ENCODE measurements at places on chromosomes 3 and 15.

DNA sequence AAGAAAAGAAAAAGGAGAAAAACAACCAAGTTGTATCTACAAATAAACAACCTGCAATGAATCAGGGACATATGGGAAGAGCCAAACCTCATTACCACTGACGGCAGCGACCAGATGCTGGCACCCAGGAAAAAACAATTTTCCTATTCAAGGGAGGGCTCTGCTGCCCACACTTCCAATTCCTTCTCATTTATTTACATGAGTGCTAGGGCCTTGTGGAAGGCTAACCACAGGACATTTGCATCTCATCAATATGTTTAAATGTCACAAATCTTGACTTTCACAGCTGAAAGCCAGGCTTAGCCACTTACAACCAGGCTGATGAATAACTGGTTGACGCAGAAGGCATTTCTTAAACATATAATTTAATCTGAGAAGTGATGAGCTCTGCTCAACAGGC is 36.0 kb downstream of the RFTN1 start:
- no peak for DNase-seq
- H3K36me3 ChIP-seq, result no peaks in the 10 kb centered on the region
- no peaks in the 10 kb centered on the region for H3K27me3 ChIP-seq
- H3K4me3 ChIP-seq, result no peak overlapping the region
- no peak overlapping the region for H3K27ac ChIP-seq
- H3K4me1 ChIP-seq, result peaks cover 47% of the 10 kb centered on the region

GRCh38 chr15:27833974-27834373 is 265.1 kb downstream of the OCA2 start:
- H3K4me3 ChIP-seq, result no peak overlapping the region
- H3K27me3 ChIP-seq, result no peaks in the 10 kb centered on the region
- H3K4me1 ChIP-seq, result no peaks in the 10 kb centered on the region
- H3K36me3 ChIP-seq, result no peaks in the 10 kb centered on the region

GRCh38 chr15:51874751-51875644 is 45.5 kb downstream of the TMOD3 start:
- H3K4me1 ChIP-seq, result no peaks in the 10 kb centered on the region
- no peak overlapping the region for H3K4me3 ChIP-seq
- H3K36me3 ChIP-seq, result peaks cover 11% of the 10 kb centered on the region

GRCh38 chr15:67564021-67564967 is 21.8 kb downstream of the MAP2K5 start:
- no peaks in the 10 kb centered on the region for H3K36me3 ChIP-seq
- H3K4me3 ChIP-seq, result no peak overlapping the region
- no peak for DNase-seq
- no peaks in the 10 kb centered on the region for H3K27me3 ChIP-seq
- no peaks in the 10 kb centered on the region for H3K4me1 ChIP-seq

GRCh38 chr3:80232760-80233159 is 465.0 kb upstream of the ROBO1 start:
- H3K27ac ChIP-seq, result no peak overlapping the region
- no peak for DNase-seq
- no peaks in the 10 kb centered on the region for H3K4me1 ChIP-seq
- no peaks in the 10 kb centered on the region for H3K36me3 ChIP-seq
- H3K4me3 ChIP-seq, result no peak overlapping the region

GRCh38 chr15:29860872-29861271 is 38.6 kb upstream of the TJP1 start:
- H3K4me1 ChIP-seq, result no peaks in the 10 kb centered on the region
- no peaks in the 10 kb centered on the region for H3K27me3 ChIP-seq
- H3K36me3 ChIP-seq, result no peaks in the 10 kb centered on the region
- H3K27ac ChIP-seq, result no peak overlapping the region
- no peak for DNase-seq
- no peak overlapping the region for H3K4me3 ChIP-seq

GRCh38 chr15:55800216-55800615 is 57.3 kb upstream of the PRTG start:
- no peak for DNase-seq
- H3K27ac ChIP-seq, result no peak overlapping the region
- no peaks in the 10 kb centered on the region for H3K36me3 ChIP-seq
- H3K4me3 ChIP-seq, result no peak overlapping the region
- no peaks in the 10 kb centered on the region for H3K27me3 ChIP-seq

- H3K36me3 ChIP-seq, result no peaks in the 10 kb centered on the region
- peak; percentile 38 for DNase-seq
- H3K27ac ChIP-seq, result no peak overlapping the region
- peaks cover 34% of the 10 kb centered on the region for H3K4me1 ChIP-seq
Observed at GRCh38 chr15:85316244-85316934, 64.0 kb upstream of the AKAP13 start.

- no peaks in the 10 kb centered on the region for H3K27me3 ChIP-seq
- H3K4me3 ChIP-seq, result peak overlapping the region; percentile 95
- no peak for DNase-seq
- H3K36me3 ChIP-seq, result no peaks in the 10 kb centered on the region
Observed at GRCh38 chr15:34102175-34102925, 467 bp downstream of the PGBD4 start.

DNA sequence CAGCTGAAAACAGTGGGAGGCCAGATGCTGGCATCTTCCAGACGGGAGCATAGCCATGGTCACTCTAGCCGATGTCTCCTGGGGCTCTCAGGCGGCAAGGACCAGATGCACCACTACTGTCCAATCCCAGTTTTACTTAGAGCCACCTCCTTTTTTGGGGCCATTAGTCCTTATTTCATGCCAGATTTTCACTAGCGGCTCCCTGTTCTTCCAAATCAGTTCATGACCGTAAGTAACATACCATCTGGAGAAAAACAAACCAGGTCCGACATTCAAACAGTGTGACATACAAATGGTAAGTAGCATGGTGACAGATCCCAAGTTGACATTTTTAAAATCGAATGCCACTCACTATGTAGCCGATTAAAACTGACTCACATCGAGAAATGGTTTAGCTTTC is 4.1 kb upstream of the MAP6D1 start:
- H3K27ac ChIP-seq, result no peak overlapping the region
- H3K4me1 ChIP-seq, result peaks cover 2% of the 10 kb centered on the region

DNA sequence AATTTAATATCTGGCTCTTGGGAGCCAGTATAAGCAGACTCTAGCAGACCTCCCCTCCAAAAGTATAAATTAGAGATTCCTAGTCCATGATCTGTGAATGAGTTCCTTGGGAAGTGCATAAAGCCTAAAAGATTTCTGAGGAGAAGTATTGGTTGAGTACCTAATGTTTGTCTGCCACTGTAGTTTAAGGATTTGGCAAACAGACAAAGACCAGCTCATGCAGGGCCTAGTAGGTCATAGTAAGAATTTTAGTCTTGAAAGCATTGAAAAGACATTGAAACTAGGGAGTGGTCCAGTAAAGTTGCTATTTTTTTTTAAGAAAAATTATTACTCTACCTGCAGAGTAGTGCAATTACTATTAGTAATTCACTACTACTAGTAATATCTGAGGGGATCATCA is 67.5 kb downstream of the SPRED1 start:
- H3K36me3 ChIP-seq, result no peaks in the 10 kb centered on the region
- H3K27me3 ChIP-seq, result no peaks in the 10 kb centered on the region
- H3K27ac ChIP-seq, result no peak overlapping the region
- DNase-seq, result no peak

- H3K27me3 ChIP-seq, result no peaks in the 10 kb centered on the region
- no peak overlapping the region for H3K4me3 ChIP-seq
- no peaks in the 10 kb centered on the region for H3K36me3 ChIP-seq
- H3K4me1 ChIP-seq, result no peaks in the 10 kb centered on the region
- DNase-seq, result no peak
Observed at GRCh38 chr15:32959077-32959476, 235.4 kb downstream of the FMN1 start.

- no peak overlapping the region for H3K4me3 ChIP-seq
- peaks cover under 1% of the 10 kb centered on the region for H3K27me3 ChIP-seq
- no peak for DNase-seq
- H3K27ac ChIP-seq, result no peak overlapping the region
Observed at GRCh38 chr15:91135201-91136130, 35.4 kb downstream of the SV2B start.

DNA sequence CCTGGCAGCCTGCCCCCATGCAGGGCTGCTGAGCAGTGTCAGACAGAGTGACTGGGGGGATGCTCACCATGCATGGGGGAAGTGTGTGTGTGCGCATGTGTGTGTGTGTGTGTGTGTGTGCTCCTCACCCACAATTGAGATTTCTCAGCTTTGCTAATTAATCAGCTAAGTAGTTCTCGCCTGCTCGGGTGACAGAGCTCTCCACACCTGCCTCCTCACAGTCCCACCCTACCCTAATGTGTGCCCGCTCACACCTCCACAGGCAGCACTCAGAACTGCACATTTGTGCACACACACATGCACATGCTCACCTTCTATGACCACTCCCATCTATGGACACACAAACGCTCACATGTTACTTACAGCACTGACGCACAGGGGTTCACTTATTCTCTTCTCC is 37.3 kb downstream of the CACNA2D2 start:
- no peak overlapping the region for H3K27ac ChIP-seq
- H3K4me3 ChIP-seq, result no peak overlapping the region
- H3K27me3 ChIP-seq, result no peaks in the 10 kb centered on the region
- H3K36me3 ChIP-seq, result no peaks in the 10 kb centered on the region
- peaks cover 4% of the 10 kb centered on the region for H3K4me1 ChIP-seq

- H3K4me3 ChIP-seq, result no peak overlapping the region
- no peaks in the 10 kb centered on the region for H3K27me3 ChIP-seq
- no peak for DNase-seq
Observed at GRCh38 chr3:188125076-188125475, 28.9 kb upstream of the LPP start.

- no peak overlapping the region for H3K27ac ChIP-seq
- no peak overlapping the region for H3K4me3 ChIP-seq
- H3K36me3 ChIP-seq, result no peaks in the 10 kb centered on the region
- H3K4me1 ChIP-seq, result no peaks in the 10 kb centered on the region
- H3K27me3 ChIP-seq, result no peaks in the 10 kb centered on the region
Observed at GRCh38 chr15:43238671-43239131, 17.9 kb upstream of the EPB42 start.

DNA sequence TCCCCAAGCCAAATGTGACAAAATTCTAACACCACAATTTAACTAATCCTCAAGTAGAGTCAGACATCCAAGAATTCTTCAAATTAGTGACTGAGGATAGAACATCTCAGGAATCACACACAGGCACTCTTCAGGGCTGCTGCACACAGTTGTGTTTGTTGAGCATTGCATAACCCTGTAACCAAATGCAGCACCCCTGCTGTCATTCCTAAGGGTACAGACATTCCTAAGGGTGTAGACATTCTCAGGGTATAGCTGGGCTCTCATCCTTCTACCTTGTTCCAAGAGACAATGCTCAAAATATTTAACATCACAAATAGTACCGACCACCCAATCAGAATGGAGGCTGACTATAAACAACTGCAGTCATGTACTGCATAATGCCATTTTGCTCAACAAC is 107.1 kb upstream of the UBE2E2 start:
- no peaks in the 10 kb centered on the region for H3K27me3 ChIP-seq
- no peaks in the 10 kb centered on the region for H3K4me1 ChIP-seq
- no peaks in the 10 kb centered on the region for H3K36me3 ChIP-seq
- H3K27ac ChIP-seq, result no peak overlapping the region
- DNase-seq, result no peak

DNA sequence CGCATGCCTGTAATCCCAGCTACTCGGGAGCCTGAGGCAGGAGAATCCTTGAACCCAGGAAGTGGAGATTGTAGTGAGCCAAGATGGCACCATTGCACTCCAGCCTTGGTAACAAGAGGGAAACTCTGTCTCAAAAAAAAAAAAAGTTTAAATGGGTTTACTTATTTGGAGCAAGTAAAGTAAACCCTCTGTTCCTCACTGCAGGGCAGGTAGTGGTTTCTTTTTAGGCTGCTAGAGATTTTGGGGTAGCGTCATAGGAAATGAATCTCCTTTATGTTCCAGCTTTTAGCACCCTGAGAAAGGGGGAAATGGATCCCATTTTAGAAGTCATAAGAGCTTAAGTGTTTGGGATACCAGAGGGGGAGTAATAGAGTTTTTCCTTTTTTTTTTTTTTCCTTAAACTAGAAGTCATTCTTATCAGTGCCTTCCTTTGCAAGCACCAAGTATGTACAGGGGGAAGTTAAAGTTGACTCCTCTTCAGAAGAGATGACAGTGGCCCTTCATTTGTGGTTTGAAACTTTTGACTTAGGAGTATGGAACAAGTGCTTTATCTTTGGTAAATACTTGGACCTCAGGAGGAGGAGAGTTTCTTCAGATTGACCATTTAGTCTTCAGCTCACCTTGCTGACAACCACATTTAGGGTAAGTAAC is 8.0 kb downstream of the PXK start:
- H3K4me1 ChIP-seq, result no peaks in the 10 kb centered on the region
- H3K4me3 ChIP-seq, result no peak overlapping the region
- no peak overlapping the region for H3K27ac ChIP-seq
- no peaks in the 10 kb centered on the region for H3K36me3 ChIP-seq

DNA sequence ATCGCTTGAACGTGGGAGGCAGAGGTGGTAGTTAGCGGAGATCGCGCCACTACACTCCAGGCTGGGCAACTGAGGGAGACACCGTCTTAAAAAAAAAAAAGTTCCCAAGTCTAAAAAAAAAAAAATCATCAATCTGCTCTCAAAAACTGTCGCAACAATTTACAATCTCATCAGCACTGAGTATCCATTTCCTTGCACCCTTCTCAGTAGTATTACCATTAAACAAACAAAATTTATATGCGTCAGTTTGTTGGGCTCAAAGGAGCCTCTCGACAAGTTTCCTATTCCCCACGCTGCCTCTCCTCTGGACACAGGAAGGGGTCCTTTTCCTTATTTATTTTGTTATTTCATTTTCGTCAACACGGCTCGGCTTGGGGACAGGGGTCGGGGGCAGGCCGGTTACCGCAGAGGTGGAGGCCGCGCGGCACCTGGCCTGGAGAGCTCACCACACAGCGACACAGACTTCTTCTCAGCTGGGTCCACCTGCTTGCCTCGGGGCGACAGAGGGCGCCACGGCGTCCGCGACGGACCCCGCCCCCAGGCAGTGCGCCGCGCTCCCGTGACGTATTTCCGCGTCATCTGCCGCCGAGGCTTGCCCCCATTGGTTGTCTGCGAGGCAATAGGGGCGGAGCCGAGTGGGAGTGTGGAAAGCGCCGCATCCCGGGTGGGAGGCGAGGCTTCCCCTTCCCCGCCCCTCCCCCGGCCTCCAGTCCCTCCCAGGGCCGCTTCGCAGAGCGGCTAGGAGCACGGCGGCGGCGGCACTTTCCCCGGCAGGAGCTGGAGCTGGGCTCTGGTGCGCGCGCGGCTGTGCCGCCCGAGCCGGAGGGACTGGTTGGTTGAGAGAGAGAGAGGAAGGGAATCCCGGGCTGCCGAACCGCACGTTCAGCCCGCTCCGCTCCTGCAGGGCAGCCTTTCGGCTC is at the start of gene MAP2K1:
Gene MAP2K1, plus strand, starts transcription at position 709 of the 920 bp plus-strand sequence. CDS start 436 bp downstream, outside the sequence.
- DNase-seq, result peak; percentile 99
- peak within 1 kb of the TSS; percentile 74 for H3K4me3 ChIP-seq

- no peak overlapping the region for H3K4me3 ChIP-seq
- no peak for DNase-seq
- H3K27ac ChIP-seq, result no peak overlapping the region
- no peaks in the 10 kb centered on the region for H3K27me3 ChIP-seq
- no peaks in the 10 kb centered on the region for H3K4me1 ChIP-seq
- no peaks in the 10 kb centered on the region for H3K36me3 ChIP-seq
Observed at GRCh38 chr3:191376516-191377141, 46.3 kb upstream of the UTS2B start.

GRCh38 chr15:64634576-64635498 is 140.6 kb downstream of the RBPMS2 start:
- peak overlapping the region; percentile 35 for H3K4me3 ChIP-seq
- peak; percentile 3 for DNase-seq
- H3K4me1 ChIP-seq, result peaks cover 48% of the 10 kb centered on the region

All from CD8-positive, alpha-beta memory T cell (primary cell).